ENCODE measurements at places on chromosomes 5 and 9. TPM values are rescaled to one million over a fixed set of nuclear protein-coding genes. Genes with fewer than 3 reads are reported as not detected.

The TAS2R1 gene
- not detected for total RNA-seq

GRCh38 chr9:129968690-129969485, 74.1 kb downstream of the FNBP1 start:
- peaks cover 45% of the 10 kb centered on the region for H3K36me3 ChIP-seq
- H3K27me3 ChIP-seq, result no peaks in the 10 kb centered on the region
- peaks cover 57% of the 10 kb centered on the region for H3K4me1 ChIP-seq
- H3K4me3 ChIP-seq, result no peak overlapping the region
- DNase-seq, result no peak

DNA sequence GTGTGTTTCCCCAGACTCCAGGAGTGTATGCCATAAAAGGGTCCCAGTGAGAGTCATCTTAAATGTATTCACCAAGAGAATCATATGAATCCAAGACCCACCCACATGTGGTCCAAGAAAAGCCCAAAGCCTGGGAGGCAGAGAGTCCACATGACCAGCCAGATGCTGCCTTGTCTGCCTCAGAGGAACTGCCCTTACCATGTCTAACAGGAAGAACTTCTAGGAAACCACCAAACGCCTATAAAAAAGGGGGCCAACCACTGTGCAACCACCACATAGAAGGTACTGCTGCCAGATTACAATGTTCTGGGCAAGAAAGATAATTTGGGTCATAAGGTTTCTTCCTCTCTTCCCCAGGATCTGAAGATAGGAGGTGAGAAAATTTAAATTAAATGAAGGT, 129.8 kb upstream of the SLC24A2 start:
- no peaks in the 10 kb centered on the region for H3K4me1 ChIP-seq
- no peak overlapping the region for H3K4me3 ChIP-seq
- no peak for DNase-seq
- peaks cover 15% of the 10 kb centered on the region for H3K27me3 ChIP-seq

DNA sequence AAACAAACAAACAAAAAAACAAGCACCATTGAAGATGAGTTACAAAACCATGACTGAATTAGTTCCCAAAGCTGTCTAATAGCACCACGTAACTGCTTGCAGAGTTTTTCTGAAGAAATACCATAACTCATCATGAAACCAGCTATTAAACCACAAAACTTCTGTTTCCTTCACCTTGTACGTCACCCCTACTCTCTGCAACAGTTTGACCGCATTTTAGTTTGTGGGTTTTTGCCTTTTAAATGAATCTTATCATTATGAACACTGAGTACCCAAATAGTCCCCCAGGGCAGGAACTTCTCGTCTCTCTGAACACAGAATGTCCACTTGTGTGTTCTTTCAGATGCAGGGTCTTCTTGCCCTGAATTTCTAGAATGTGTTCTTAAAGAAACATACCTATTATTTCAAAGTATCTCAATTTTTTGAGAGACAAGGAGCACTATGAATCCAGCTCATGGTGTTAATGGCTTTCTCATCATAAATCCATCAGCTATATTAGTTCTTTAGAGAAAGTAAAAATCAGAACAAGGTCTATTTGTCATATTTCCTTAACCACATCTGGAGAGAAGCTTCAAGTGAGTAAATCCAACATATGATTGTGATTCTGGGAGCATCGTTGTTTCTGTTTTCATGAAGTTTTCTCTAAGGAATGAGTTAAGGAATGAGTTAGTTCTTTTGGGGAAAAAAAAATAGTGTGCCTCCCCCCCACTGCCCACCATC, 210.6 kb downstream of the AUH start:
- H3K27ac ChIP-seq, result peak overlapping the region; percentile 97
- H3K36me3 ChIP-seq, result peaks cover 9% of the 10 kb centered on the region
- H3K27me3 ChIP-seq, result no peaks in the 10 kb centered on the region
- peaks cover 72% of the 10 kb centered on the region for H3K4me1 ChIP-seq
- peak; percentile 55 for DNase-seq
- peak overlapping the region; percentile 32 for H3K4me3 ChIP-seq

The CCDC127 gene
- total RNA-seq, result 5.0 TPM

The PCDHA9 gene
- total RNA-seq, result not detected

DNA sequence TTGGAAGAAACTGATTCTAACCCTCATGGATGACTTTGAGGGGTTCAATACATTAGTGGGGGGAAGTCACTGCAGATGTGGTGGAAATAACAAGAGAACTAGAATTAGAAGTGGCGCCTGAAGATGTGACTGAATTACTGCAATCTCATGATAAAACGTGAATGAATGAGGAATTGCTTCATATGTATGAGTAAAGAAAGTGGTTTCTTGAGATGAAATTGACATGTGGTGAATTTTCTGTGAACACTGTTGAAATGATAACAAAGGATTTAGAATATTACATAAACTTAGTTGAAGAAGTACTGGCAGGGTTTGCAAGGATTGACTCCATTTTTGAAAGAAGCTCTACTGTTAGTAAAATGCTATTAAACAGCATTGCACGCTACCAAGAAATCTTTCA, 113.0 kb downstream of the UGCG start:
- H3K4me1 ChIP-seq, result peaks cover 43% of the 10 kb centered on the region
- H3K4me3 ChIP-seq, result no peak overlapping the region
- H3K27me3 ChIP-seq, result peaks cover 23% of the 10 kb centered on the region
- DNase-seq, result no peak
- no peak overlapping the region for H3K27ac ChIP-seq
- H3K36me3 ChIP-seq, result no peaks in the 10 kb centered on the region

The RASGEF1C gene
- not detected for total RNA-seq

DNA sequence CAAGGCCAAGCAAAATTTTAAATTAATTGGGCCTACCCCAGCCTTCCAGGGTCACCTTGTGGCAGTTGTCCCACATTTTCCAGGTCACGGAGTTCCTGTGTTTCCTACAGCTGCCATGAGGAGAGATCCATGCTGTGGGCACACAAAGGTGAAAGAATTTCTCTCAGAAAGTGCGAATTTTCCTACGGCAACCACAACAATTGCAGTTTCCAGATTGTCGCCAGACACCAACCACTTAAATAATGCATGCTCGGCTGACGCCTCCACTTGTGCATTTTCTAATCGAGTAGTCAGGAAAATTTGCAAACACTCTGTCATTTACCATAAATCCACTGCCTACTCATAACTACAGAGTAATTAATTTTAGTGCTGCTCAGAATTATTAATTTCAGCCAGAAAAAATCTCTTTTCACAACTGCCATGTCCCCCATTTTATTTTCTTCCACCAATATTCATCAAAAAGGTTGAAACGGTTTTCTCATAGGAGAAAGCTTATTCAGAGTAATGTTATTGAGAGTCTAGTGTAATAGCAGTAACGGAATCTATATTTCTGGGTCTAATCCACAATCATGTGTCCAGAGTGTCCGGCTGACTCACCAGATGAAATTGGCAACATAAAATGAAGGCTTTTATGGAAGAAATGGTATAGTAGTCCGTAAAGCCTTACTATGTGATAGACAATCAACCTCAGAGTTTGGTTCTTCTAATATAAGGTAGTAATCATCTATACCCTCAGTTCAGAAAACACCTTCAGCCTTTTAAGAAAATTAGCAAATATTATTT, 389.8 kb downstream of the NR2F1-AS1 start:
- H3K36me3 ChIP-seq, result no peaks in the 10 kb centered on the region
- H3K27me3 ChIP-seq, result no peaks in the 10 kb centered on the region
- no peaks in the 10 kb centered on the region for H3K4me1 ChIP-seq
- no peak overlapping the region for H3K27ac ChIP-seq

DNA sequence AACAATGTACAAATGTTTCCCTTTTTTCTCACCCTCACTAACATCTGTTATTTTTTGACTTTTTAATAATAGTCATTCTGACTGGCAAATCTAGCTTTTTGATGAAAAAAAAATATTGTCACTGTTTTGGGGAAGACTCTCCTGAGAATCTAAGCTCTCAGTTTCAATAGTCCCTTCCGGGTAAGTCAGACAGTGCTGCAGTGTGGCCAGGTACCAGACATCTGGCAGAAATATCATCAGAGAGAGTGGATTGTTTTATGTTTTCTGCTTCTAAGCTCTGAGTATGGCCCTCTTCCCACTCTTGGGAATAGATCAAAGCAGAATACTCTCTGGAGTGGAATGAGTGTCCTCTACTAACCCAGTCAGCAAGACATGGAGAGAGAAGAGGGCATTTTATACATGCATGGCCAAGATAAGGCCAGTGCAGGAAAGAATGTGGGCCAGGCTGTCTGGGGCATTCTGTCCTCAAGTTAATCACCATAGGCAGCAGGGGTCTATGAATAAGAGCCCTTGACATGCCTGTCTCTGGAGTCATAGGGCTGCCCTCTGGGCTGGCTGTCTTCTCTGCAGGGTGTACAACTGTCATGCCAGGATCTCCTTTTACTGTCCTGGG, 38.5 kb upstream of the OR2S2 start:
- H3K27ac ChIP-seq, result no peak overlapping the region
- H3K4me1 ChIP-seq, result no peaks in the 10 kb centered on the region
- no peak for DNase-seq
- H3K36me3 ChIP-seq, result peaks cover 2% of the 10 kb centered on the region
- no peak overlapping the region for H3K4me3 ChIP-seq

DNA sequence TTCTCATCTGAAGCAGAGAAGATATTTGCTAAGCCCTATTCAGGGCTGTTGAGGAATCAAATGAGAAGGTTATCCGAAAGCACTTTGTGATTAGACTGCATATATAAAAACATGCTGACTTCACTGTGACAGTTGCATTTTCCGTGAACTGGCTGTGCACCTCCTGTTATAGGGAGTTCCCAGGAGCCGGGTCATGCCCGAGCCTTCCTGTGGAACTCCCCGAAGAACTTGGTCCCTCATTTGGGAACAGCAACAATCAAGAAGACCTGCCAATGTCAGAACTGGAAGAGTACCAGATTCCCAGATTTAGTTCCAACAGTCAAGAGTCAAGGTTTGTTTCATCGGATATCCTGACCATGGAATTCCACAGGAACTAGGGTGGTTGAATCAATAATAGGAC, 130.4 kb upstream of the RAI14 start:
- no peak for DNase-seq
- H3K4me3 ChIP-seq, result no peak overlapping the region
- H3K36me3 ChIP-seq, result no peaks in the 10 kb centered on the region
- H3K4me1 ChIP-seq, result peaks cover 4% of the 10 kb centered on the region
- H3K27me3 ChIP-seq, result no peaks in the 10 kb centered on the region
- no peak overlapping the region for H3K27ac ChIP-seq

The FAM221B gene
- not detected for total RNA-seq

DNA sequence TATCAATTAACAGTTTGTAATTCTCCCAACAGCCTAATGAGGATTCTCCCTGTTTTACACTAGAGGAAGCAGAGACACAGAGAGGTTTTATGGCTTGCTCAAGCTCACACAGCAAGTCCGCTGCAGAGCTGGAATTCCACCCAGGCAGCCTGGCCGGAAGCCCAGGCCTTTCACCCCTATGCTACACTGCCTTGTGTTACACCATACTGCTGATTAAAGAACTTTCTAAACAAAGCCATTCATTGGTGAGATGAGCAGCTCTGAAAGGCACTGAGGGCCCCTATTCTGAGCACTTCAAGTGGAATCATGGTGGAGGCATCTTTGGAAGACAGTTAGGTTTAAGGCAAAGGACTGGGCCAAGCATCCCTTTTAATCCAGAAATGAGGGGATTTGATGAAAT, 14.7 kb upstream of the LARP1 start:
- no peaks in the 10 kb centered on the region for H3K4me1 ChIP-seq
- no peak overlapping the region for H3K27ac ChIP-seq
- H3K36me3 ChIP-seq, result no peaks in the 10 kb centered on the region
- DNase-seq, result no peak

The HAPLN1 gene
- not detected for total RNA-seq

GRCh38 chr9:137300567-137301080, 1.4 kb downstream of the NRARP start:
- no peak overlapping the region for H3K27ac ChIP-seq
- no peak for DNase-seq
- no peaks in the 10 kb centered on the region for H3K36me3 ChIP-seq
- H3K4me1 ChIP-seq, result peaks cover 13% of the 10 kb centered on the region
